ENCODE measurements at places on chromosomes 1 and 21.

DNA sequence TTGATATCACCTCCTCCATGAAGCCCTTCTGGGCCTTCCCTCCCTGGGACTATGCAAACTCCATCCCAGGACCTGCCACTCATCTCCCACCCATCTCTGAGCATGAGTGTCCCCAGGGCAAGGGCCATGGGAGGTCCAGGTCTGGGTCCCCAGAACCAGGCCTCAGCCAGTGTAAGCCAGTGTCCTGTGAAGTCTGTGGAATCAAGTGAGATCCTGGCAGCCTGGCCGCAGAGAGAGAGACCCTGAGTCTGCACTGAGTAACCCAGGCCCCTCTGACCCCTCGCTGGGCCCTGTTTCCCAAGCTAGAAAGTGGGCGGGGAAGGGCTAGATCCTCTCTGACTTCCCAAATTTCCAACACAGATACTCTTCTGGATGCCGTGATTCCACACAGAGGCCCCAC is 132.7 kb downstream of the DMRTB1 start:
- no peak for DNase-seq

DNA sequence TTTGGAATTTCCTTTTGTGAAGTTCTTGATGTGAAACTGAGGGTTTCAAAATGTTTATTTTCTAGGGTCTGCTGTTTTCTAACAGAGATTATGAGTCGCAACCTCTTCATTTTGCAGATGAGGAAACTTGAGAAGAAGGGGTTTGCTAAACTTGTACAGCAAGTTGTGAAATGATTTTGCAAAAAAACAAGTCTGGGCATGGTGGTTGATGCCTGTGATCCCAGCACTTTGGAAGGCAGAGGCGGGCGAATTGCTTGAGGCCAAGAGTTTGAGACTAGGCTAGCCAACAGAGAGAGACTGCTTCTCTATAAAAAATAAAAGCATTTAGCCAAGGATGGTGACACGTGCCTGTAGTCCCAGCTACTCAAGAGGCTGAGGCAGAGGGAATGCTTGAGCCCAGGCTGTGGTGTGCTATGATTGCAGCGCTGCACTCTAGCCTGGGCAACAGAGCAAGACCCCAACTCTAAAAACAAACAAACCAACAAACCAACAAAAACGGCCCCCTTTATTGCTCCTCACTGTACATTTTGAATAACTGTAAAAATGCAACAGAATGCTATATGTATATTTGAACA is 9.9 kb downstream of the TRIM67 start:
- no peak for DNase-seq

DNA sequence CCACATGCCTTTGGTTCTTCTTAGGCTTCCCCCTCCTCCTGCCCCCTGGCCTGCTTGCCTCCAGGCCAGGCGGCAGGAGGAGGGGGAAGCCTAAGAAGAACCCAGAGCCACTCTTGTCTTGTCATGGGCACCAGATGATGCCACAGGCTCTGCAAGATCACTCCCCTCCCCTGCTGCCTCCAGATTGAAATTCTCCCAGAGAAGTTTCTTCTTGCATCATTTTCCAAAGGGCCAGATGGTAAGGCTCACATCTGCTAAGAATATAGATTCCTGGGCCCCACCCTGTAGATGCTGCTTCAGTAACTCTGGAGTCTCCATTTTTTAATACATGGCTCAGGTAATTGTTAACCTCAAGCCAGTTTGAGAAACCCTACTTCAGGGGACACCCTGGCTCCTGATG is 60.8 kb downstream of the FAM163A start:
- DNase-seq: no peak

DNA sequence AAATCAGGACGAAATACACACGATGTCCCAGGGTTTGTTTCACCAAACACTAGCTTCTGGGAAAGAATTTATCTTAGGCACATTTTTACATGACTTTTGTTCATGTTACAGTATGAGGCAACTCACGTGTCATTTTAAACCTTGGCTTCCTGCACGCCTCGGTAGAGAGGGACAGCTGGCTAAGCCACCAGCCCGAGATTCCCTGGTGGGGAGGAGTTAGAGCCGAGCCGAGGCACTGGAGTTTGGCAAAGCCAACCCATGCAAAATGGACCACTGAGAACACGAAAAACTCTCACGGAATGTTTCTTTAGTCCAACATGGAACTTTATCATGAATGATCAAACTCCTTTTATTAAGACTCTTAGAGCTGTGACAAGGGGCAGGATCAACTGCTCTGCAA is 240.0 kb downstream of the DYRK1A start:
- no peak for DNase-seq

DNA sequence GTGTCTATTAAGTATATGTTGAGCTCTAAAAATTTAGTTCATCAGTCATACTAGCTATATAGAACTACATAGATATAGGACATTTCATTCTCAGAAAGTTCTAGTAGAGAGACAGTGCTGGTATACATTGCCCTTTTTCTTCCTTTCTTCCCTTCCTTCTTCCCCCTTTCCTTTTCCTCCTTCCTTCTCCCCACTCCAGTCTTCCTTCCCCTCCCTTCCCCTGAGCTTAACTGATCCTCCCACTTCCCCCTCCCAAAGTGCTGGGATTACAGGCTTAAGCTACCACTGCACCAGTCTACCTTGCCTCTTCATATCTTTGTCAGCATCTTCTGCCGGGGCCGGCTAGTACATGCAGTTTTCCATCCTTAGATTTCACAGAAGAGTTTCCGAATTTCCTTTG is 12.1 kb downstream of the THRAP3 start:
- no peak for DNase-seq

DNA sequence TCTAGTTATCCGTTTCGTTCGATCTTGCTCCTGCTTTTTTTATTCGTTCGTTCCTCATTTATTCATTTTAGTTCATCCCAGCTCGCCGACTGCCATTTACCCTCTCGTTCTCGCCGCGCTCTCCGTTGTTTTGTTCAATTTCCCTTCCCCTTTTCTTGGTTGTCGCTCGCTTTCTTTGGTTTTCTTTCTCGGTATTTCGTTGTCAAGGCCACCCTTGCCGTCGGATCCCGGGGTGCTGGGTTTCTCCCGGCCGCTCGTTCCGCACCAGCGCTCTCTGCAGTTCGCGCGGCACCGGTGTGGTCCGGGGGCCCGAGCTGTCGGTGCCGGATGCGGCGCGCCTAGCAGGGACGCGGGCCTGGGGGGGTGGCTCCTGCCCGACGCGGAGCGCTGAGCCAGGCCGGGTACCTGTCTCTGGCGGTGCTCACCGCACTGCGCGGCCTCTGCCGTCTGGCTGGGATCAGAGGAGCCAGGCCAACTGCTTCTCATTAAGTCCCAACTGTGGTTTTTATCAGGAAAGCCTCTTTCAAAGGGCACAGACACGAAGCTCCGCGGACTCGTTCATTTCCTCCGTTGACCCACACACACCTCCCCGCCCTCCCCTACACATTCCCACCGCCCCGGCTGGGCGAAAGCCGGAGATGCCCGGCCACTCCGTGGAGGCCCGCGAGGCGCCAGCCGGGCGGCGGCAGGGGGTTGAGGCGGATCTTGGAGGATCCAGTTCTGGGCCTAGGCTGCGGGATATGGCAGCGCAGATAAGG is 1.6 kb downstream of the ALX3 start:
- no peak for DNase-seq

GRCh38 chr1:8176279-8176678 is 141.6 kb upstream of the SLC45A1 start:
- DNase-seq: no peak

DNA sequence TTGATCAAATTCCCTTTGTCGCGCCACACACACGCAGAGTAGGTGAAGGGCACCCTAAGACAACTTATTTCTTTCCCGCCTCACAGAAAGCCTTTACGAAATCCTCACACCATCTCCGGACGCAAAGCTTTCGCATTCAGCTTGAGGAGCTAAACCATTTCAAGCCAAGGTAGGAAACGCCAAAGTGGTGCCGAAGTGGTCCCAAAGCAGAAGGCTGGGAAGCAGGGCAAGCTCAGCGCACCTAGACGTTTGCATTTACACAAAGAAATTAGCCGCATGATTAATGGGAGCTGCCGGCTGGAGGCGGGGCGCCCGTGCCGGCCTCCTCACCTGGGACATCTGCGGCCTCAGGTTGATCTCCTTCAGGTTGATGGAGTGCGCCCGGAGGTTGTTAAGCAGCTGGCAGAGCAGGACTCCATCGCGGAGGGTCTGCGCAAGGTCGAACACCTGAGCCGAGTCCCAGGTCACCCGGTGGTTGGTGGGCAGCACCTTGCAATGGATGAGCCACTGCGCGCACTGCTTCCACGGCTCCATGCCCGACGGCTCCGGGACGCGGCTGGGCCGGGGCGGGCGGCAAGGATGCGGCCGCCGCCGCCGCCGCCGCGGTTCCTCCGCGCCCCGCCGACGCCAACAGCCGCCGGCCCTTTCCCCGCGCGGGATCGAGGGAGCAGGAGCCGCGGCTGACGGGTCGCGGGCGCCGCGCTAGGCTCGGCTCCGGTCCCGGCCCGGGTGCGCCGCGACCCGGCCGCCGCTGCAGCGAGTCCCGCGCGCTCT is 457 bp downstream of the VAV3 start:
- no peak for DNase-seq

DNA sequence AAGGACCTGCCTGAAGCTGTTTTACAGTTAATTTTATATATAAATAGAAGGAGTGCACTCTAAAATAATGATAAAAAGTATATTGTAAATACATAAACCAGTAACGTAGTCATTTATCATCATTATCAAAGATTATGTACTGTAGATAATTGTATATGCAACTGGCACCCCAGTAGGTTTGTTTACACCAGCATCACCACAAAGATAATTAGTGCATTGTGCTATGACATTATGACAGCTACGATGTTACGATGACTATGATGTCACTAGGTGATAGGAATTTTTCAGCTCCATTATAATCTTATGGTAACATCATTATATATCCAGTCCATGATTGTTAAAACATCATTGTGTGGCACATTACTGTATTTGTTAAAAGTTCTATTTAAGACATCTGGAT is 185.2 kb downstream of the LBR start:
- DNase-seq: no peak

DNA sequence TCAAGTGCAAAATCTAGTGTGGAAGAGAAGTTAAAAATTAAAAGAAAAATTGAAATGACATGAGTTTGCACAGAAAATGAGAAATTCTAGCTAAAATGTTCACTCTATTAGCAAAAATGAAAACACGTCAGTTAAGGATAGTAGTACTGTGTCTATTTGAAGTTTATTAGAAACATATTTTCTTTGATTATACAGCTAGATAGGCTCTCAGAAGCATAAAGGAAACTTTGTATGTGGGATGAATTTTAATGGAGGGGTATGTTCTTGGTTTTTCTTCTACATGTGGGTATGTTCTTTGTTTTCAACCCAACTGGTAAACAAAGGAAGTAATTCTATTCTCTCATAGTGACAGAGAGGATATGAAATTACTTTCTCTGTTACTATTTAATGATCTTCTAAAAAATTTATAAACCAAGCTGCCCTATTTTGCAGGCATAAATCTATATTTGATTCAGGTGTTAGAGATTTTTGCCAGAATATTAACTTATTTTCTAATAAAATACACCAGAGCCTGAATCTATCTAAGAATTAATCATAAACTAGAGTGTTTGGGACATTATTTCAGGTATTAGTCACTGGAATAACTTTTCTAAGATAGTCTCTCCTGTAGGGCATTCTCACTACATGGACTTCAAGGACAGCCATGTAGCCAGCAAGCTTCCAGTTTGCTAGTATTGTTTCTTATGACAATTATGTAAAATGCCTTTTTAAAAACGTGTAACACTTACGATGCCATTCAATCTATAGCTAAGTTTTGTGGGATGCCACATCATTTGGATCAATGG is 15.8 kb downstream of the GPSM2 start:
- no peak for DNase-seq

GRCh38 chr1:59173721-59174120 is 123.2 kb upstream of the FGGY start:
- no peak for DNase-seq

GRCh38 chr1:15323351-15323988 is 76.4 kb downstream of the FHAD1 start:
- DNase-seq: peak; percentile 64

DNA sequence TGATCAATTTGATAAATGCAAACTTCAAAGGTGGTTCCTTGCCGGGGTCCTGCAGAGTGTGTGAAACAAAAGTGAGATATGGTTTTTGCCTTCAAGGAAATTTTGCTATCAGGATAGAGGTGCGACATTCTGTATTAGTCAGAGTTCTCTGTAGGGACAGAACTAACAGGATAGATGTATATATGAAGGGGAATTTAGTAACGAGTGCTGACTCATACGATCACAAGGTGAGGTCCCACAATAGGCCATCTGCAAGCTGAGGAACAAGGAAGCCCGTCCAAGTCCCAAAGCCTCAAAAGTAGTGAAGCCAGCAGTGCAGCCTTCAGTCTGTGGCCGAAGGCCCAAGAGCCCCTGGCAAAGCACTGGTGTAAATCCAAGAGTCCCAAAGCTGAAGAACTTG is 157.0 kb downstream of the RYR2 start:
- no peak for DNase-seq

- no peak for DNase-seq
Observed at GRCh38 chr21:29208682-29209059, 78.2 kb downstream of the MAP3K7CL start.

GRCh38 chr1:30274976-30275621 is 448.3 kb downstream of the MATN1 start:
- no peak for DNase-seq

DNA sequence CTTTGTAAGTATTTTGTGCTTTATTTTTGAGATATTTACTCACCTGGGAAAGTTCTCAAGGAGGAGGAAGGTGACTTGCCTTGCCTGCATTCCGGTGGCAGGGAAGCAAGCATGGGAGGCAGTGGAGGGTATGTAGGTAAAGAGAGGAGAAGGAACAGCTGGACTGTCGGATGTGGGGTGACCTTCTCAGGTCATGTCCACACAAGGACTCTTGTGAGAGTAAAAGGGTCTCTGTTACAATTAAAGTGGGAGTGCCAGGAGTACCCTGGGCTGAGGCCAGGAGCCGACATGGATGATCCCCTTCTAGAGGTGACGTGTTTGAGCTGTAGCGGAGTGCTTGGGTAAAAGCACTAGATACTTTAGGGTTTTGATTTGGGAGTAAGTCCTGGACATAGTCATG is 25.0 kb downstream of the UBE4B start:
- no peak for DNase-seq

GRCh38 chr1:150271291-150271959 is 1.2 kb upstream of the C1orf54 start:
- DNase-seq: no peak

GRCh38 chr21:41706263-41706639 is 60.6 kb downstream of the RIPK4 start:
- DNase-seq: no peak

- no peak for DNase-seq
Observed at GRCh38 chr1:234628089-234628488, 18.1 kb upstream of the IRF2BP2 start.

GRCh38 chr1:167357305-167357704 is 136.6 kb downstream of the POU2F1 start:
- DNase-seq: no peak

DNA sequence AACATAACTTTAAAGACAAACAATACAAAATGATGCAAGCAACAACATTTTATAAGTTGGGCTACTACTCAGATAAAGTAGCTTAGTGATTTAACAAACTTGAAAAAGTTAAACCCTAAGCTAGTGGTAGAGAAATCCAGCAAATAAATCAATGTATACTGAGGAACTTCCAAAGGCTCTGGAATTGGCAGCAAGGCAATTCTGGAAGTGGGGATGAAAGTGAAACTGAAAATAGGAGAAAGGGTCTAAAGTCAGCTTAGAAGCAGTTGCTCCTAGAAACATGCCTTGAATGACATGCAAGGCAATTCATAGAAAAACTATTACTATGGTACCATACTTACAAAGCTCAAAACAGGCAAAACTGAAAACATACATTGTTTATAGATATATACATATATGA is 90.0 kb upstream of the CAMK1G start:
- DNase-seq: no peak

GRCh38 chr1:45621501-45621836 is 2.4 kb downstream of the CCDC17 start:
- DNase-seq: peak; percentile 23

Data from anterior cingulate cortex (tissue), 58 donors.